Naive thymus-derived CD4-positive, alpha-beta T cell (primary cell): ENCODE measurements at places on chromosomes 3 and 15. TPM values are rescaled to one million over a fixed set of nuclear protein-coding genes. Genes with fewer than 3 reads are reported as not detected.

The WDR72 gene
- total RNA-seq: not detected

The ESYT3 gene
- 0.32 TPM for total RNA-seq

The MAP3K13 gene
- 7.8 TPM for total RNA-seq

DNA sequence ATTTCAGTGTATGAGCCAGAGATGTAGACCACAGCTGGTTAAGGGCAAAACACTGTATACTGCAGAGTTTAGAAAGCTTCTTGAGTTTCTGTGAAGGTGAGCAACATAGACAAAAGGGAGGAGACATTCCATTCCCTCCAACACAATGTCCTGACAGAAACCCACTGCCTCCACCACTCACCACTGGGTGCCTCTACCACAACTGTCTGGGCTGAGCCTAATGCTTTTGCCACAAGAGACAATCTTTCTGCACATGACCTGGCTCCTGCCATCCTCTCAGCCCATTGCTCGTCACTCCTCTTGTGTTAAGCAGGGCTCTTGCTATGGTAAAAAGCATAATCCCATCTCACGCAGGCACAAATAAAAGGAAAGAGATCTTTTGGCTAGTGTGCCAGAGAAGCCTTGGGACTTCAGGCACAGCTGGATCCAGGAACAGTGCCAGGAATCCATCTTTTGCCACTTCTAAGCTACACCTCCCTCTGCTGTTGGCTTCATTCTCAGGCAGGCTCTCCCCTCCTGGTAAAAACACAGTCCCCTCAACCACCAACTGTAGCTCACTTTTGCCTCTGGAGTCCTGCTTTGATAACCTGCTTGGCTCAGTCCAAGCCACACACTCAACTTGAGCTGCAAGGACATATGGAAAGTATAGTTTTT lies 140.6 kb upstream of the PRR20G start:
- no peaks in the 10 kb centered on the region for H3K4me1 ChIP-seq
- no peaks in the 10 kb centered on the region for H3K36me3 ChIP-seq
- H3K27me3 ChIP-seq: no peaks in the 10 kb centered on the region

DNA sequence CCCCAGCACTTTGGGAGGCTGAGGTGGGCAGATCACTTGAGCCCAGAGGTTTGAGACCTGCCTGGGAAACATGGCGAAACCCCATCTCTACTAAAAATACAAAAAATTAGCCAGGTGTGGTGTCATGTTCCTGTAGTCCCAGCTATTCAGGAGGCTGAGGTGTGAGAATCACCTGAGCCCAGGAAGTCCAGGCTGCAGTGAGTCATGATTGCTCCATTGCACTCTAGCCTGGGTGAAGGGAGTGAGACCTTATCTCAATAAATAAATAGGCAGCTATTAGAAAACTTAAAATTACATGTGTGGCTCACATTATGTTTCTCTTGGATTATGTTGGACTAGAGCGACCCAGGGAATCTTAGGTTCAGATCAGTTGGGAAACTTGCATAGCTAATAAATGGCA lies 69.7 kb downstream of the RPLP1 start:
- no peaks in the 10 kb centered on the region for H3K36me3 ChIP-seq
- H3K27ac ChIP-seq: no peak overlapping the region

DNA sequence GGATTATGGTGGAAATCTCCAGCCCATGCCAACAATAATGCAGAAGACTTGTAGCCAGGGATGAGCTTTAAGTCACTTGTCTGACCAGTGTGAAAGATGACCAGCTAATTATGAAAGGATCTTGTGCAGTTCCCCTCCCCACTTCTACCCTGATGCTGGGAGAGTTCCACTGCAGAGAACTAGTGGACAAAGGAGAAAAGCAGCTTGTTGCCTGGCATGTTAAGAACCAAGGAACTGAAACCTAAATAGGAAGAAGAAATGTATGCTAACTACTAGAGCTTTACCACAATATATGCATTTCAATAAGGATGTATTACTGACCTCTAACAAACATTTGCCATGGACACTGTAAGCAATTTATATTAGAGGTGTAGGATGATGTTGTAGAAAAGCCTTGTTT lies 52.2 kb upstream of the CSTA start:
- DNase-seq: no peak
- H3K27me3 ChIP-seq: no peaks in the 10 kb centered on the region
- no peak overlapping the region for H3K27ac ChIP-seq
